AG20443 (cell line): ENCODE measurements at places on chromosomes 1 and 21.
A peak's percentile ranks its signal among the peaks of the same experiment; 100 is the strongest.

DNA sequence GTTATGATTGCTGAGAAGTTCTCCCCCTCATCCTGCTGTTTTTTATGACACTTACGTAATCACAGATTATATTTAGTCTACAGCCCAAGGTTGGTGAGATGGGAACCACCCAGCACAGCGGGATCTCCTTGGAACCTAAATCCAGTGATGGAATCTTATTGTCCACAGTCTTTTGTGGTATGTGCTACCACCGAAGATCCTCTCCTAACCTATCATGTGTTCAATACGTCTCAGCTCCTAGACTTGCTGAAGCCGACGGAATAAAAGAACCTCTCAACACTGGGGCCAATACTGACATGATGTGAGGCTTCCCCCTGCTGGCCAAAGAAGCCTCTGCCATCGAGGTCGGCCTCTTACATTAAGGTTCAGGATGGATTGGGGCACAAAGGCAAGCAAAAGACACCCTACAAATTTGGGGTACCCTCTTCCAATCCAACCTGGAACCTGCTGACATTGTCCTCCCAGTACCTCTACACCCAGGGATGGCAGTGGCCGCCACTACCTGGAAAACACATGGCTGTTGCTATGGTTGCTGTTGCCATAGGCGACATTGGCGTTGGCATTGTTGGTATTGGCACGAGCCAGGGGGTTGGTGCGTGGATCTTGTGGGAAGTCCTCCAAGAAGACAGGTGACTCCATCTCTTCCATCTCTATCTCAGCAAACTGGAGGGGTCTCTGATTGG lies 19.4 kb upstream of the KIF21B start:
- DNase-seq: peak; percentile 82

- no peak for DNase-seq
Measured at GRCh38 chr1:57209495-57209894, 214.4 kb downstream of the DAB1 start.

- DNase-seq: no peak
Measured at GRCh38 chr1:165795894-165796293, 27.2 kb upstream of the TMCO1 start.

DNA sequence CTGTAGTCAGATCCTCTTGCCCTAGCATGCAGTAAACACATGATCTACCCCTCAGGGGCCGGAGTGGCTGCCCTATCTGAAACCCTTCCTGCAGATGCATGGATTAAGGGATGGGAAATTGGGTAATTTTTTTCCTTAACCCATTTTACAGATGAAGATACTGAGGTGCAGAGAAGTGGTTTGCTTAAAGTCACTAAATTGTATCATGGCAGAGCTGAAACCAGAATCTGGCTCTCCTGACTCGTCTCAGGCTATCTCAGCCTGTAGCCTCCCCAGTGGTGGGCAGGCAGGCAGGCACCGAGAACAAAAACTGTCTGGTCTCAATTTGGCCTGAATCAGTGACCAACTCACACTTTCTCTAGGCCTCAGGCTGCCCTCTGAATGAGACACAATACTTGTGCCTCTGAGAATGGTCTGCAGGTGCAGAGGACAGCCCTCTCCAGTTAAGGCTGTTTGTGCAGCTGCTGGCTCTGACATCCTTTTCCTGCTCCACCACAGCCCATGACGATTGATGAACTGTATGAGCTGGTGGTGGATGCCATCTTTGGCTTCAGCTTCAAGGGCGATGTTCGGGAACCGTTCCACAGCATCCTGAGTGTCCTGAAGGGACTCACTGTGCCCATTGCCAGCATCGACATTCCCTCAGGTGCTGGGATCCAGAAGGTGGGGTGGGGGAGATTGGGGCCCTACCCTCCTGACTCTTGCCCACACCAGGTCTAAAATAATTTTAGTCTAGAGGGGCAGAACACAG lies 1.5 kb downstream of the NAXE start:
- no peak for DNase-seq
